ENCODE measurements at places on chromosomes 7 and 10. TPM values are rescaled to one million over a fixed set of nuclear protein-coding genes. Genes with fewer than 3 reads are reported as not detected.

GRCh38 chr10:124725791-124726190 lies 18.4 kb downstream of the FAM53B start:
- no peak for DNase-seq

- DNase-seq = no peak
These were observed 109.8 kb upstream of the NOBOX start for GRCh38 chr7:144513334-144513733.

GALNT17 gene
- not detected for total RNA-seq

DNA sequence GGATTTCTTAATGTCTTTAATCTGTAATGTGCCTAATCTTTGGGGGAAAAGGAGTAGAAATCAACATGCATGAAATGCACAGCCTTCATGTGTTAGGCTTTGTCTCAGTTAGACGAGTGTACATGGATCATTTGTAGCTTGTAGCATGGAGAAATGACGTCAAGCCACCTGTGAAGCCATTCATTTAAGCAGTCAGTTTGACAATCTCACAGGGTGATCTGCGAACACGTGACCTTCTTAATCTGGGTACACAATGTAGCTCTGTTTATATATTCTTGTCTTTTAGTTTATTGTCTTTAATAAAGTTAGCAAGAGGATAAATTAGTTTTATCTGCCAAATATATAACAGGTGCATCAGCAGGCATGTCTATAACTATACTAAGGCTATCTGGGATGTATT lies 351.9 kb upstream of the LRGUK start:
- no peak for DNase-seq

- DNase-seq = no peak
These were observed 105.3 kb upstream of the KCTD7 start for GRCh38 chr7:66523409-66523808.

- no peak for DNase-seq
These were observed 42.0 kb upstream of the RHOBTB1 start for GRCh38 chr10:60985951-60986350.

- DNase-seq = no peak
These were observed 79.1 kb downstream of the SUGCT start for GRCh38 chr7:40213856-40214255.

DNA sequence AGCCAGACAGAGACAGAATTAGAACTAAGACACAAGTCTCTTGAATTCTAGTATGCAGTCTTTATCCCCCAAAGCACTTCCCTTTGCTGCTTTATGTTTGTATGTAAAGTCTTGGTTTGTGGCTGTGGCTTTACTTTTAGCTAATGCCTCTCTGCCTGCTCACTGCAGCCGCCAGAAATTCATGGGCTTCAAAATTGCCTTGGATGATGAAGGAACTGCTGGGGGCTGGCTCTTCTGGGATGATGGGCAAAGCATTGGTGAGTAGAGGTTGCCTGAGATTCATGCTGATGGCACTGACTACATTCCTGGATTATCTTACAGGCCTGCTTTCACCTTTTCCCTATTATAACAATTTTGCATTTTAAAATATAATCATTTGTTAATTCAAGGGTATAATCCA lies 10.9 kb upstream of the MGAM2 start:
- no peak for DNase-seq

All from activated CD4-positive, alpha-beta memory T cell treated with anti-CD3 and anti-CD28 coated beads for 36 hours (primary cell).